Panc1 (cell line): ENCODE measurements at places on chromosomes 2 and 18. TPM values are rescaled to one million over a fixed set of nuclear protein-coding genes. Genes with fewer than 3 reads are reported as not detected.

GRCh38 chr2:193141-193671, 70.6 kb downstream of the SH3YL1 start:
- no peaks in the 10 kb centered on the region for H3K36me3 ChIP-seq
- no peaks in the 10 kb centered on the region for H3K27me3 ChIP-seq
- H3K27ac ChIP-seq = no peak overlapping the region
- DNase-seq = no peak
- no peak overlapping the region for H3K4me3 ChIP-seq
- no peaks in the 10 kb centered on the region for H3K4me1 ChIP-seq

GRCh38 chr2:159735648-159736047, 23.3 kb downstream of the MARCHF7 start:
- no peaks in the 10 kb centered on the region for H3K27me3 ChIP-seq
- no peak overlapping the region for H3K27ac ChIP-seq
- H3K4me1 ChIP-seq = no peaks in the 10 kb centered on the region

DNA sequence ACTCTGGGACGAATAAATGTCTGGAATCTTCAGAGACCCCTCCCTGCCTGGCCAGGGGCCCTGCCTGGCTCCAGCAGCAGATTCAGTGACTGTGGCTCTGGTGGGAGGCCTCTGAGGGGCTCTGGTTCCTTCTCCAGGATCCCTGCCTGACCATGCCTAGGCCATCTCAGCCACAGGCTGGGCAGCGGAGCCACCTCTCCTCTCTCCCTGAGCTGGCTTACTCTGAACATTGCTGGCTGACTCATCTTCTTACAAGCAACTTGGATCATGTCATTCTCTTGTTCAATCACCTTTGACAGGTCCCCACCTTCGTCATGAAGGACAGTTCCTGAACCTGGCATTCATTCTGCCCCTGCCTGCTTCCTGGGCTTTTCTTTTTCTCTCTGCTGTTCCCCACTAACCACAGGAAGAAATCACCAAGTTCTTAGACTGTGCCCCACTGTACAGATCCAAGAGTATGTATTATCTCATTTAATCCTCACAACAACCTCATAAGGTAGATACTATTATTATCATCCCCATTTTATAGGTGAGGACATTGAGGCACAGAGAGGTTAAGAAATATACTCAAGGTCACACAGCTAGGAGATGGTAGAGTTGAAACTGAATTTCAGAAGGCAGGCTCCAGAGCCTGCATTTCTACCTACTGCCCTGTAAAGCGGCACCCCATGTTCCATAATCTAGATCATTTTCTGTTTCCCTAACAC, 155.5 kb upstream of the SMAD2 start:
- H3K4me3 ChIP-seq = no peak overlapping the region
- no peak overlapping the region for H3K27ac ChIP-seq
- H3K4me1 ChIP-seq = no peaks in the 10 kb centered on the region
- no peak for DNase-seq
- no peaks in the 10 kb centered on the region for H3K36me3 ChIP-seq
- no peaks in the 10 kb centered on the region for H3K27me3 ChIP-seq

- no peaks in the 10 kb centered on the region; the same call in 1 of the 2 replicates for H3K4me1 ChIP-seq
- H3K4me3 ChIP-seq = no peak overlapping the region
- no peaks in the 10 kb centered on the region for H3K36me3 ChIP-seq
- H3K27ac ChIP-seq = no peak overlapping the region
Observed at GRCh38 chr2:171800639-171801038, 93.4 kb downstream of the SLC25A12 start.

DNA sequence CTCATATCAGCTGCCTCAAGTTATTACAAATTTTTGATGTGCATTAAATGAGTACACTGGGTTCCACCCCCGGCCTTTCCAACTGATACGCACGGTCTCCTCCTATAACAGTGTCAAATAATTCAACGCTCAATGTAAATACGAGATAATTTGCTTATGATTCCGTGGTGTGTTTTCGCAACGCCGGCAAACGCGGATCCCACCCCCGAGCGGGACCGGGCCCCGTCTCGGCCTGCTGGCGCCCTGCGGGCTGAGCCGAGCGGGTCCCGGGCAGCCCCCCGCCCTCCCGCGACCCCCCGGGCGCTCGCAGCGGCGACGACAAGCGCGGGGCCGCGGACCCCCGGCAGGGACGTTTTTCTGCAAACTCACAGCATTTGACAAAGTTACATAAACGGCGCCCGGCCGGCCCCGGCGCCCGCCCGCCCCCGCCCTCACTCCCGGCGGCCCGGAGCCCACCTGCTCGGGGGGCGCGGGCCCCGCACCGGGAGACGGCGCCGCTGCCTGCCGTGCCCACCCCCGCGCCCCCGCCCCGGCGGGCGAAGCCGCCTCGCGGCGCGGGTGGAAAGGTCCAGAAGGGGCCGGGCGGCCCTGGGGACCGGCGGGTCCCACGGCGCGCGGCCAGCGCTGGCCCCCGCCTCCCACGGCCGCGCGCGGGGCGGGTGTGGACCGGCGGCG, 762 bp downstream of the HDAC4 start:
- no peaks in the 10 kb centered on the region for H3K27me3 ChIP-seq
- H3K4me3 ChIP-seq = peak overlapping the region; percentile 50
- no peaks in the 10 kb centered on the region; the same call in none of the 2 replicates for H3K36me3 ChIP-seq

- no peaks in the 10 kb centered on the region for H3K27me3 ChIP-seq
- H3K4me3 ChIP-seq = no peak overlapping the region
- H3K27ac ChIP-seq = no peak overlapping the region
Observed at GRCh38 chr18:63909870-63910269, 2.1 kb downstream of the SERPINB10 start.

DNA sequence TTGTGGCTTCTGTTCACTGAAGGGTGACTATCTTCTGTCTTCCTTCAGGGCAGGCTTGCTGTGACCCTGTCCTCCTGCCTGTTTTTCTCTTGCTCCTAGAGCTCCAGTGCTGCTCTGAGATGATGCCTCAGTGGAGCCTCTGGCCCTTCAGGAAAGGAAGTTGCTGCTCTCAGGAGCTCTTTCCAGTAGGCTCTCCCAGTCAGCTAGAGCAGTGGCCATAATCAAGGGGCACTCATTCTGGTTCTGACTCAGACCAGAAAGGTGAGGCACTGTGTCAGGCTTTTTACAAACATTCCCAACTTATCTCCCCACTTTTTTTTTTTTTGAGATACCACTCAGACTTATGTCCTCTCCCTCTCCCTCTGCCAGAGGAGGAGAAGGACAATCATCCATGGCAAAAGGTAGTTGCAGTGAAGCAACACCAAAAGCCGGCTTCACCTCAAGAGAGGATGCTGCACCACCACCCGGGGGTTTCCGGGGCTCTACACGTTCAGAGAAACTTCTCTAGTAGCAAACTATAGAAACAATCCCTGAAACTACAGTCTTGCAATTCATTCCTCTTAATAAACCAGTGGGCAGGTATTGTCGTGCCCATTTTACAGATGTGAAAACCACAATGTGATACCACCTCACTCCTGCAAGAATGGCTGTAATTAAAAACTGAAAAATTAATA, 115.4 kb downstream of the ACTR3 start:
- no peaks in the 10 kb centered on the region for H3K27me3 ChIP-seq
- H3K4me1 ChIP-seq = no peaks in the 10 kb centered on the region
- no peak overlapping the region for H3K4me3 ChIP-seq
- H3K27ac ChIP-seq = no peak overlapping the region
- DNase-seq = no peak

DNA sequence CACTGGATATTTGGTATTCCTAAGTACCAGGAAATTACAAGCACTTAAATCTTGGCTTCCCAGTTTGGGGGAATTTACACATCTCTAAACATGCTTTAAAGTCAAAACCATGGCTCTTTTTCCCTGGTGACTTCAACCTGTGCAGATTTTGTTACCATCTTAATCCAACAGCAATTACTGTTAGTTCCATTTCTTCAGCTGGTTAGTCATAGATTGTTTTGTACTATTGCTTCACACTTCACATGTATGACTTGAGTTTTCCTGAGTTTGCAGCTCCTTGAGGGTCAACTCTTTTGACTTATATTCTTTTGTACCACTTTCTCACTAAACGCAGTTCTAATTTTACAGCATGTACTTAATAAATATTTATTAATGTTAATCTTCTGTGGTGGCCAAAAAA, 203.4 kb upstream of the RND3 start:
- no peak for DNase-seq
- no peaks in the 10 kb centered on the region for H3K36me3 ChIP-seq
- H3K4me3 ChIP-seq = no peak overlapping the region
- no peaks in the 10 kb centered on the region for H3K4me1 ChIP-seq
- no peak overlapping the region for H3K27ac ChIP-seq

DNA sequence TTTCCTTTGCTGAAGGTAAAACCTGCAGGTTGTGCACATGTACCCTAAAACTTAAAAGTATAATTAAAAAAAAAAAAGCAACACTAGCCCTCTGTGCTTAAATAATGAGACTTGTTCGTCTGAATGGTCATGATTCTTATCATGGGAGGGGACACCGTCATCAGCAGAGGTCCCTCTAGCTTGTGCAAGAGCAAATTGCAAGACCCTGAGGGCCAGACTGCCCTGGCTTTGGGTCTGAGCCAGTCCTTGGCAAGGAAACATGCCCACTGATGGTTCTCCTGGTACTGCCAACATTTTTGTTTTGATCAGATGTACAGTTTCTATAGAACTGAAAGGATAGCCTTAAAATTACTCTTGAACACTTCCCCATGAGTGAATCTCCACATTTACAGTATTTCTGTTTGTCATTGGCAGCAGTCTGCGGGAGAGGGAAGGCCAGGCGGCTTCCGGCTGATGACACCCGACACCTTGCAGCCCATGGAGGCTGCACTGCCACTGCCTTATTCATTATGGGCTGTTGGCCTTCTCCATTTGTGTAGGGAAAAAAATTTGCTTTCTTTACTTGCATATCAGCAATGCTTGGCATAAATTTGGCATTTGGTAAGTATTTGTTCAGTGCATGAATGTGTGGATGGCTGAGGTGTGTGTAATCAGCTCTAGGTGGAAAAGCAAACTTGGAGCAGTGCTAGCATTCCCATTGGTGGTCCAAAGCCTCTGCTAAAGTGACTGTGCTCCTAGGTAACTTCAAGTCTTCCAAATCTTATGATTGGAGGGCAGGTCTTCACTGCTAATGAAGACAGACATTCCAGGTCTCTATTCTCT, 161.6 kb upstream of the ALKAL2 start:
- DNase-seq = no peak
- H3K4me3 ChIP-seq = no peak overlapping the region
- no peaks in the 10 kb centered on the region for H3K4me1 ChIP-seq
- H3K36me3 ChIP-seq = no peaks in the 10 kb centered on the region
- H3K27ac ChIP-seq = no peak overlapping the region

DNA sequence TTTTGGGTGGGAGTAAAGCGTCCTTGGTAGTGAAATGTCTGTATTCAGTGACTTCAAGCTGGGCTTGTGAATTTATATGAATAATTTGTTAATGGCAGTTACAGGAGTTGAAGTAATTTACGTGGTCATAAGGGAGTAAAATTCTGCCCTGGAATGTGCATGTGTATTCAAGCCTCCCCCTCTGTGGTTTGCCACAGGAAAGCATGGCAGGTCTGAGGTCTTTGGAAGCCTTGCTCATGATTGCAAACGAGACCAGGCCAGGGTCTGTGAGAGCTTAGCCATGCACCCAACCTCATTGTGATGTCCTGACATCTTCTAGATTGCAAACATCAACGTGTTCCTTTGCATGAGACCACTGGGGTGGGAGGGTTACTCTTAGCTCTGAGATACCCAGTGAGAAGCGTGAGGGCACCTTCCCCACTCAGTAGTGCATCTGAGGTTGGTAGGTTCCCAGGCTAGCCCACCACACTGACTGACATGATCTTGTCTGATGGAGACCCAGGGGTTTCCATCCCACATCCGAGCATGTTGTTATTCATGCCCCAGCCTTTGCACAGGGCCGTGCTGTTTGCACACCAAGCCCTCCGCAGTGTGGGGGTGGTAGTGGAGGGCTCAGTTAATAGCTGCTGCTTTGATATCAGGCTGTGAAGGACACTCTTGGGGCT, 216.5 kb downstream of the KLHL29 start:
- DNase-seq = no peak
- no peak overlapping the region for H3K27ac ChIP-seq
- no peak overlapping the region for H3K4me3 ChIP-seq
- no peaks in the 10 kb centered on the region for H3K36me3 ChIP-seq
- H3K27me3 ChIP-seq = no peaks in the 10 kb centered on the region
- H3K4me1 ChIP-seq = no peaks in the 10 kb centered on the region

DNA sequence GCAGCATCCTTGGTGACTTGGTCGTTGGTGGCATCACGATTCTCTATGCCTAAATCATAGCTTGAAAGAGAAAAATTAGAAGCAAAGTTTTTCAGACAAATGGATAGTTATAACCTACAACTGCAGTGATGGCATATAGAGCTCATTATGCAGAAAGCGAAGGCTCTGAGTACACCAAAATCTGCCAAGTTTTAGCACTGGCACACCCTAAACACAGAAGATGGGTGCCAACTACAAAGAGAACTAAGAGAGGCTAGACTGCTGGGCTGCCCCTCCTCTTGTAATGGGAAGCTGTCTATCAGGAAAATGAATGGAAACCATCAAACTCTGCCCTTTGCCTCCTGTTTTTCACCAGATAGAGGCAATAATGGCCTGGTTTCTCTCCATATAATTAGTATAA, 6.3 kb downstream of the IDH1 start:
- H3K4me3 ChIP-seq = no peak overlapping the region
- DNase-seq = no peak
- peaks cover 18% of the 10 kb centered on the region for H3K36me3 ChIP-seq
- H3K27ac ChIP-seq = no peak overlapping the region
- H3K27me3 ChIP-seq = no peaks in the 10 kb centered on the region
- H3K4me1 ChIP-seq = peaks cover 8% of the 10 kb centered on the region

DNA sequence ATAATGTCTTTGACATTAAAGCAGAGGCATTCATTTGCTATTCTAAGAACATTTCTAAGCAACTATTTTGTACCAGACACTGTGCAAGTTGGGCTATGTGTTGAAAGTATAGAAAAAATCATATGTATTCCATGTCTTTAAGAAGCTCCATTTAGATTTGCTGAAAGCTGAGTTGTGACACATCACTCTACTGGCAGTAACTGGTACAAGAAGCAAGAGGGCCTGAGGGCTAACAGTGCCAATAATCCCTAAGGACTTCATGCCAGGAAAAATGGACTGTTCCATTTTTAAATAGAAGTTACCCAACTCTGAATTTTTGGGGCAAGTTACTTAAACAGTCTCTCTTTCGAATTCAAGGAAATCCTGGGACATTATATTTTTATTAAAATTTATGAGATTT, 178.7 kb downstream of the SRBD1 start:
- H3K4me3 ChIP-seq = no peak overlapping the region
- H3K27ac ChIP-seq = no peak overlapping the region
- H3K36me3 ChIP-seq = no peaks in the 10 kb centered on the region

- no peak overlapping the region for H3K27ac ChIP-seq
- H3K4me1 ChIP-seq = peaks cover 4% of the 10 kb centered on the region; the same call in 1 of the 2 replicates
- no peaks in the 10 kb centered on the region for H3K27me3 ChIP-seq
- no peak overlapping the region for H3K4me3 ChIP-seq
Observed at GRCh38 chr2:207473049-207473930, 56.5 kb upstream of the CREB1 start.

- no peaks in the 10 kb centered on the region for H3K27me3 ChIP-seq
- no peaks in the 10 kb centered on the region for H3K36me3 ChIP-seq
Observed at GRCh38 chr2:120758181-120759144, 22.8 kb downstream of the GLI2 start.

The CD207 gene
- not detected for total RNA-seq

The ROCK2 gene
- 47.9 TPM for total RNA-seq

The RFX8 gene
- total RNA-seq = not detected

The MROH2A gene
- total RNA-seq = not detected

The LINC00305 gene
- not detected for total RNA-seq

The SCYGR4 gene
- not detected for total RNA-seq

The TUBB8B gene
- not detected for total RNA-seq
